ENCODE measurements at places on chromosomes 6 and 20.

DNA sequence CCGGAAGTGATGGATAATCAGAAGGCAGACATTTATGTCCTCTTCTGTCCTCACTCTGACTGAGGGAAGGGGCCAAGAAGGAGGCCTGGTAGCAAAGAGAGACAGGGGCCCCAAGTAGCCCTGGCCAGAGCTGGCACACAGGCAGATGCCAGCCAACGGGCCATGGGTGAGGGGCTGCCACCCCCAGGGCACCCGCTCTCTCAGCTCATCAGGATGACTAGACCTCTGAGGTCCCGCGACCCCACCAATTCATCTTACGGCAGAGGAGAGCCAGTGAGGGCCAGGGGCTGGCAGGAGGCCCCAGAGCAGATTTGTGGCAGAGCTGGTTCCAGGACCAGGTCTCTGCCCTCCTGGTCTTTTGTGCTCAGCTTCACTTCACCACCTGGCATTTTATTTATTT lies 43.1 kb upstream of the MDFI start:
- DNase-seq = no peak

GRCh38 chr6:31871046-31871659 lies 7.6 kb downstream of the SLC44A4 start:
- no peak for DNase-seq

DNA sequence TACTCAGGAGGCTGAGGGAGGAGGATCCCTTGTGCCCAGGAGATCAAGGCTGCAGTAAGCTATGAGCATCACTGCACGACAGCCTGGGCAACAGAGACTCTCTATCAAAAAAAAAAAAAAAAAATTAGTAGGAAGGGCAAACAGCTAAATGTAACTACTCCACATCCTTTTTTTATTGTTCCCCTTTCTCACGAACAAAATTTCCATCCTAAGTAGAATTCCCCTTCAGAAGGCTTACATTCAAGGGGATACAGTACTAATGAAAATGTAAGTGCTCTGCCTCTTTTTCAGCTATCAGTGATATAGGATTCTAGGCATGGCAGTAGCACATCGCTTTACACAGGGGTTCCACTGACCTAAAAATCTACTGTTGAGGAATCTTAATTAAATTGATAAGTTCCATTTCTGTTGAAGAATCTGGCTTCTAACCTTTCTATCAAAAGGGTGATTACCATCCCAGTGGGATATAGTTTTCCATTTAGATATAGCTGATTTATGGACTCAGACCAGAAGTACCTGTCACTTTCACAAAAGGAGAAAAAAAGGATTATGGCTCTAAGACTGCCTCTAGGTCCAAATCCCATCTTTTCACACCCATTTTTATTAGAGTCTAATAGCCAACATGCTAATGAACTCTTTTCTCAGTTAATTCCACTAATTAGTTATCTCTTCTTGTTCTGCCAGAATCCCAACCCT lies 2.6 kb downstream of the B4GALT5 start:
- no peak for DNase-seq

GRCh38 chr6:75694406-75694805 lies 54.6 kb upstream of the MYO6 start:
- no peak for DNase-seq

GRCh38 chr20:23214903-23215302 lies 128.8 kb upstream of the CD93 start:
- DNase-seq = no peak

DNA sequence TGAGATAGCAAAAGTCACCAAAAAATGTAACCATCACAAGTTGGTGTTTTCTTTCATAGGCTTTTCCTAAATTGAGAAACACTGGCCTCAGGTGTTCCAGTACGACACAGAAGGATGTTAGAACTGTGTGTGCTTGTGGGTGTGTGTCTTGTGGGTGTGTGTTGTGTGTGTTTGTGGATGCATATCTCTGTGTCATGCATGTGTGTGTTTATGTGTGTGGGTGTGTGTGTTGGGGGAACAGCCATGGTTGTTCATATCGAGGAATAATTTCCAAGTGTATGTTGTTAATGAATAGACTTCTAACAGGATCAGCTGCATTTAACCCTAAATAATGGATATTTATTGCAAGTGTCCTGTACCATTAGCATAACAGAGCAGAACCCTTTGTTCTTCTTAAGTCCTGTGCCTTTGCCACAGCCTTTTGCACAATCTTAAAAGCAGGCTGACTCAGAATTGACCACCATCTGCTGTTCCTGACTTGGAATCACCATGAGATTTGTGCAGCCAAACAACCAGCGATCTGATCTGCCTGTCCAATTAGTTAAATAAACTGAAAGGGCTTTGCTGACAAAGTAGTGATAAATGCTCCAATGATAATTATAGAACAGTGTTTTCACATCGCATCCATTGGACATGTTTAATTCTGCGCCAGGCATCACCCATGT lies 7.6 kb downstream of the CD93 start:
- no peak for DNase-seq

- DNase-seq = peak; percentile 66
Measured at GRCh38 chr6:132365281-132365907, 35.9 kb downstream of the MOXD1 start.

DNA sequence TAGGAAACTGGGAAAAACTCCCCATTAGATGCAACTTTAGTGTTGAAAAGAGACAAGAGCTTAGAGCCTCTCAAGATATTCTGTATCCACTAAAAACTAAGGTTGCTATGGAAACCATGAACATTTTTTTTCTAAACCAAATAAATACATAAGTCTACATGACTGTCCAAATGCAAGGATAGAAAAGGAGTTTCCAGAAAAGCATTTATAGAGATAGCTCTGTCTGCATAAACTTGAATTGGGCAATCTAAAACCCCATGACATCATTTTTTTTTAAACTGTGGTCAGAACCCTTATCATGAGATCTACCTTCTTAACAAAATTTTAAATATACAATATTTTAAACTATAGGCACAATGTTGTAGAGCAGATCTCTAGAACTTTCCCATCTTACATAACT lies 36.4 kb upstream of the FAM83B start:
- no peak for DNase-seq

DNA sequence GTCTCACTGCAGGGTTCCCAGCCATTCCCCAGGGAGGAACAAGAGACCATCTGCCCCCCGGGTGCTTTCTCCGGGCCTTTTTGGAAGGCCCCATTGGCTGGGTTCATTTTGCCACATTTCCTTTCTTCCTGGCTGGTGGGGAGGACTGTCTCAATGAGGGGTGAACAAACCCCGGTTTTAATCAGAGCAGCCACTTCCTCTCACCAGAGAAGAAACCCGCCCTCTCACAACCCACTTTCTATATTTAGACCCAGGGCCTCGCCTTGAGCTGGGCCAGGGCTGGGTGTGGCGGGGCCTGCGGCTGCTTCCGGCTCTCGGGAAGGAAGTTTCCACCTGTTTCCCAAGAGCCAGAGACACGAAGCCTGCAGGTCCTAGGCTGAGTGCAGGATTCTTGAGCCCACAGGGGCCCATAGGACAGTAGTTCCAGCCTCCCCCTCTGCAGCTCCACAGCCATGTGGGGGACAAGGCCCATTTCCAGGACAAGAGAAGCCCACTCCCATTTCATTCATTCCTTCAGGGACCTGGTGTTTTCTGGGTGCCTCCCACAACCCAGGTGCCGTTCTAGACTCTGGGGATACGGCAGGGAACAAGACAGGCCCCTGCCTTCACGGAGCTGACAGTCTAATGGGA lies 41.8 kb downstream of the RBM38 start:
- DNase-seq = peak; percentile 92

GRCh38 chr20:3101737-3102574 lies 17.4 kb upstream of the AVP start:
- DNase-seq = no peak

All from GM13976 (cell line).